ENCODE measurements at places on chromosomes 1 and 21.

- DNase-seq = no peak
Measured at GRCh38 chr1:17869815-17870214, 114.7 kb downstream of the ACTL8 start.

DNA sequence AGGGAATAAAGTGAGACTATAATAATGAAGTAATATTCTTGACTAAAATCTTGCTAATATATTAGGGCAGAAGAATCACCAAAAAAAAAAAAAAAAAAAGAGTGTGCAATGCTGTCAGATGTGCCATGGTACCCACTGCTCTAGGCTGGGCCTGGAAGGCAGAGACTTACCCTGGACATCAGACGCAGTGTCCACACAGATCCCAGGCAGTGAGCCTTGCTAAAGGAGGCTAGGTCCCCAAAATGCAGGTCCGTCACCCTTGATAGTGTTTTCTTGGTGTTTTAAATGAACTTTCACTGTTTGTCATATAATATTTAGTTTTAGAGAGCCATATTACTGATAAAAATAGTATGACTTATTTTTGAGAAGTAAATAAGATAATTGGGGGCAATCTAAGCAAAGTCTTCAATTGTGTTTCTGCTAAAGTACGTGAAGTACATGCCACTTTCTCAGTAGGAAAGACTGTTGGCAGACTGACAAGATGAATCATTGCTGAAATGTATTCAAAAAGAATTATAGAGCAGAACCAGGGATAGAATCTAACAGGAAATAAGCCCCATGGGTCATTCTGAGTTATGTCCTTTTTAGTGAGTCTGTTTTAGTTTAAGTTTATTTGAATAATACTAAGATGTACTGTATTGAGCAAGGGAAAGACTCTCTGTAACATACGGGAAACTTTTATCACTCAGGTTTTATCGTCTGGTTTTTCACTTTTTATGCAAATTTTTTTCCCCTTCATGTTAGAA is 74.6 kb upstream of the PDC start:
- peak; percentile 83 for DNase-seq

DNA sequence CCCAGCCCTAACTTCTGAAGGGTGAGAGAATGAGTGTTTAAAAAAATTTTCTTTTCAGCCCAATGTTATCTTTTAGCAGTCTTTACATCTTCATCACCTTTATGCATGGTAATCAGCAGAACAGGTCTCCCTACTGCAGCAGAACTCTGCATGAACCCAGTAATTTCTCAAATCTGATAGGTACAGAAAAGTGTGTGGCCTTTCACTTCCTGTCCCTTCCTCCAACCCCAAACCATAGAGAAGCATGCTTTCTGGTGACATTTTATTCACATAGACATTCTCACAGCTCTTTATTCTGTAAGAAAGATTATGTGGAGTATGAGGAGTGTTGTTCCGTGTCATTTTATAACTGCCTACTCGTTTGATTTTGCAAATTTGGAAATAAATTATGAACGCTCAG is 68.6 kb downstream of the RPAP2 start:
- no peak for DNase-seq

- DNase-seq = peak; percentile 13
Measured at GRCh38 chr1:178510155-178510554, 2.8 kb upstream of the TEX35 start.

GRCh38 chr1:245327360-245327759 is 172.6 kb downstream of the KIF26B start:
- no peak for DNase-seq

GRCh38 chr1:8077602-8078001 is 51.5 kb upstream of the ERRFI1 start:
- no peak for DNase-seq

DNA sequence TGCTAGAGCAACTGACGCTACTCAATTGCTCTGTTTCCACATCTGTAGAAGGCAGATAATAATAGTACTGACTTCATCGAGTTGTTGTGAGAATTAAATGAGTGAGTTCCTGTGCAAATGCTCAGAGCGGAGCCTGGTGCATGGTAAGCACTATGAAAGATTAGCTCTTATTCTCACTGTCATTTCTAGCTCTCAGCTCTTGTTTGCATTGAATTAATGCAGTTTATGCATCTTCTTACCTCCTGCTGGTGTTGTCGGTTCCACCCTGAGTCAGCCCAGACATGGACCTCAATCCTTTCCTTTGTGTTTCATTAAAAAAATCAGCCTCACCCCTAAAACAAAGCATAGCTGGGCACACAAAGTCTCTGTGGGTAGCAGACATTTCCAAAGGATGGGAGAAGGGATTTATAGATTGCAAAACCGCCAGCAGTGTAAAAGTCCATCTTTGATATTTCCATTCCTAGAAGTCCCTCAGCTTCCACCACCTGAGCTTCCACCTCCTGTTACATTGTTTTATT is 254.4 kb upstream of the CSF3R start:
- no peak for DNase-seq

Measured in renal cortical epithelial cell (primary cell).